NCI-H2081 treated with DMSO at 0.1 percent for 48 hours (cell line): ENCODE measurements at places on chromosomes 5 and 9.

DNA sequence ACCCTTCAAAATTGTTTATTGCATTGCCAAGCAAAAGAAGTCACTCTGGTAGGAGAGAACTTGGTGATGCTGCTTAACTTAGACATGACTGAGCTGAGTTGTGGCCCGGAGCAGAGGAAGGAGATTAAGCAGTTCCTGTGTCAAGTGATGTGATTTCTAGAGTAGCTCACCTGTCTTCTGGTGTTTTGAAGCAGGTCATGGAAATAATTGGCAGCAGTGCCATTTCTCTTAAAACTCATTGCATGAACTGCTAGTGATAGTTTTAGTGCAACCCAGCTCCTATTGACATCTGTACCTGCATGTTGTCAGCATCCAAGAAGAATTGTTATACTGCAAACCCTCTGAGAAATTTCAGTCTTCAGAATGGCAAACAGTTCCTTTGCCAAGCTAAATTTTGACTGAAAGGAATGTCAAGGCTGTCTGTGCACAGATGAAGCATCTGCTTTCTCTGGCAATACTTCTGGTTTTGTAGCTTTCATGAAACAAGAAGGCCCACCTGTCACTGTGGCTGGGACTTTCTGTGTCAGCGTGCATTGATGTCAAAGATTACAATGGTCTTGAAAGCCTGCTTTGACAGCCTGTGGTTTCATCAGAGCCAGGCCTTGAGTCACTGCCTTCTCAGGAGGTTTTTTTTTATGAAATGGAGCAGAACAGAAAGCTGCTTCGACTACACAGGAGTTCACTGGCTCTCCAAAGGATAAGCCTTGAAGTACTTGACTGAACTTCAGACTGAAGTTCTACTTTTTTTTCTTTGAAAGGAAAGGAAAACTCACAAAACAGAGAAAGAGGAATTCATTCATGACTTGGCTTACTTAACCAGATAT, 90.6 kb downstream of the RALGPS1 start:
- no peak for DNase-seq

- DNase-seq, result no peak
These were observed 345.6 kb downstream of the PLK2 start for GRCh38 chr5:58114324-58114723.

DNA sequence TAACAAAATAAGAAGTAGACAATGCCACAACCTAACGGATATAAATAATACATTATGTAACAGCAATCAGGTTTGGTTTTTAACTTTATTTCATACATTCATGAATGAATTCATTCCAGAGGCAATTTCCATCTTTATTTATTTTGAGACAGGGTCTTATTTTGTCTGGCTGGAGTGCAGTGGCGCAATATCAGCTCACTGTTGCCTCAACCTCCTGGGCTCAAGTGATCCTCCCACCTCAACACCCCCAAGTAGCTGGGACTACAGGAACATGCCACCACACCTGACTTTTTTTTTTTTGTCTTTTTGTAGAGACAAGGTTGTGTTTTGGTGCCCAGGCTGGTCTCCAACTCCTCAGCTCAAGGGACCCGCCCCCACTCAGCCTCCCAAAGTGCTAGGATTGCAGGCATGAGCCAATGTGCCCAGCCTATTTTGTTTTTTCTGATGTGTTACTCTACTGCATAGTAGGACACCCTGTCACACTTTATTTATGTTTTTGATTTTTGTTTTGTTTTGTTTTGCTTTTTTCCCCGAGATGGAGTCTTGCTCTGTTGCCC, 26.3 kb upstream of the C5orf24 start:
- DNase-seq, result no peak

GRCh38 chr5:58358501-58359178, 101.2 kb downstream of the PLK2 start:
- DNase-seq, result no peak

GRCh38 chr5:106121972-106122605, 1548.6 kb downstream of the EFNA5 start:
- no peak for DNase-seq

DNA sequence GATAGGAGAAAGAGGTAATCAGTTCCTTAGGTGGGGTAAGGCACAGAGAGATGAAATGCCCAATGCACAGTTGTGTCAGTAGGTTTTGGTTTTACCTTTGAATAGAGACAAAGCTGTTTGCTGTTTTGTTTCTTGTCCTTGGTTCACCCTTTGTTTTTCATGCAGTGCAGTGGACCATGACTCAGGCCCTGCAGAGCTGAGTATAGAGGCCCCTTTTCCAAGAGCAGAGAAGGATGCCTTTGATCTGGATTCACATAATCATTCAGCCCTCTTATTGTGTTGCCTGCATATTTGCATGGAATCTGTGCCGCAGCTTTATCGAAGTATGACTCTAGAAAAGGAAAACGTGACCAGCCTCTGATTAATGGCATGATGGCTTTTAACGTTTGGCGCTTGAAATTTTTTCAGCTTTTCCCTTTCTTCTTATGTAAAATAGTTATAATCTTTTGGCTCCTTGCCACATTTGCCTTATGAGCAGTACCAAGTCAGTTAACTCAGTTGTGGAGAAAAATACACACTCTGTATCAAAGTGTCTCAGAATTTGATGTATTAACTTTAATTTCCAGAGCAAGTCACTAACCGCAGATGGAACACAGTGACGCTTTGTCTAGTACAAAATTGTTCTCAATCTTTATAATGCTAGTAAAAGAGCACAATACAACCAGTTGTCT, 197.6 kb downstream of the KDM4C start:
- no peak for DNase-seq

DNA sequence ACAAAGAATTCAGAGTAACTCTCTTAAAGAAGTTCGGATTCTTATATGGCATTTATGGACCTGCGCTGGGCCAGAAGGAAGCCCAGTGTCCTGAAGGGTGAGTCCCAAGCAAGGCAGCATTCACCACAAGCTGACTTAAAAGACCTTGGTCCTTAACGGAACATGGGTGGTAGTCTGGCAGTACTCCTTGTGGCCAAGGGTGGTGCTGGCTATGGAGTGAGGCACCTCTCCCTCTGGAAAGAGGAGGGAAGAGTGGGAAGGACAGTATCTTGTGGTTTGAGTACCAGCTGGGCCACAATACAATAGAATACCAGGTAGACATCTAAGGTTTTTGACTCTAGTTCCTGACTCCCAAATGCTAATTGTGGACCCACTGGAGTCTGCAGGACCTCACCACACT, 425.7 kb upstream of the CYLC2 start:
- no peak for DNase-seq

GRCh38 chr9:109101810-109102209, 17.9 kb downstream of the TMEM245 start:
- no peak for DNase-seq

- no peak for DNase-seq
These were observed 27.6 kb upstream of the NREP start for GRCh38 chr5:111784491-111785181.

- DNase-seq, result no peak
These were observed 502.8 kb downstream of the NTRK2 start for GRCh38 chr9:85172001-85172978.

GRCh38 chr5:58273711-58274110, 186.2 kb downstream of the PLK2 start:
- no peak for DNase-seq

- no peak for DNase-seq
These were observed 145.0 kb downstream of the ADCY2 start for GRCh38 chr5:7540736-7541485.

GRCh38 chr5:78974011-78974410, 11.1 kb downstream of the ARSB start:
- no peak for DNase-seq

DNA sequence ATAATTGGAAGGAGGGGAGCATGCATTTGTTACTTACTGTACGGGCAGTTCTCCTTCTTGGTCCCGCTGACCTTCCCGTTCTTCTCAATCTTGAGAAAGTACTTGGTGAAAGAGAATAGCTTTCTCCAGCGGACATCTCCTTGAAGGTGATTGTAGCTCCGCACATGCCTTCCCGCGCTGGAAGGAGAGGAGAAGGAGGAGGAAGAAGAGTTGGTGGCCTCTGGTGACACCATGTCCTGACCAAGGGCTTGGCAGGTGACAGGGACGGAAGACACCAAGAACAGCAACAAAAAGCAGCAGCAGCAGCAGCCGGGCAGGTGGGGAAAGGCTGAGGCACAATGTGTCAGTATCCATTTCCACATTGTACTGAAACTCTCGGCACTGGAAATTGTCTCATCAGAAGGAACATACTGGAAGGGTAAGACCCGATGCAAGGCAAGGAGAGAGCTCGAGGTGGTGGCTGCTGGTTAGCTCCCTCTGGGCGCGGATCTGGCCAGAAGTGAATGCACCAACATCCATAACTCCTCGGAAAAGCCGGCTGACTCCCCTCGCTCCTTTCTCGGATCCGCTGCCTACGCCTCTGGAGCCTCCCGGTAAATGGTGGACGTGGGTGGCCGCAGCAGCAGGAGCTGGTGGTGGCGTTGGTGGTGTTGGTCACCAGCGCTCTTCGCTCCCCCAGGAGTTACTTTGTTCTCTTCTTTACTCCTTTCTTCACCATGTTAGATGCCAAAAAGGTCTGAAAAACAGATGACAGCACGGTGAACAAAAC, 715 bp downstream of the FGF10 start:
- DNase-seq, result no peak

DNA sequence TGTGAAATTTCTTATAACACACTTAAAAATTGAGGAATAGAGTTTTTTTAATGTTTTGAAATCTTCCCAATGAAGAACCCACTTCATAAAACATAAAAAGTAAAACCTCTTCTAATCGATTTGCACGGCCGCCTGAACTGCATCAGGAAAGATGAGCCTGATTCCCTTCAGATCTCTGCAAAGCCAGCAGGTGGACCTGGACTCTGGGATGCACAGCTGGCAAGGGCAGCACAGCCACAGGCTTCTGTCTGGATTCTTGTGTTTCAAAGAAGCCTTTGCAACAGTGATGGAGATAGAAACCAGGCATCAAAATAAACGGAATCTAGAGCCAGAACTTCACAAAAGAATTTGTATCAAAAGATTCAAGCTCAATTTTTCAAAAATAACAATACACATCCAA, 36.0 kb upstream of the SPATA31C2 start:
- DNase-seq, result no peak

DNA sequence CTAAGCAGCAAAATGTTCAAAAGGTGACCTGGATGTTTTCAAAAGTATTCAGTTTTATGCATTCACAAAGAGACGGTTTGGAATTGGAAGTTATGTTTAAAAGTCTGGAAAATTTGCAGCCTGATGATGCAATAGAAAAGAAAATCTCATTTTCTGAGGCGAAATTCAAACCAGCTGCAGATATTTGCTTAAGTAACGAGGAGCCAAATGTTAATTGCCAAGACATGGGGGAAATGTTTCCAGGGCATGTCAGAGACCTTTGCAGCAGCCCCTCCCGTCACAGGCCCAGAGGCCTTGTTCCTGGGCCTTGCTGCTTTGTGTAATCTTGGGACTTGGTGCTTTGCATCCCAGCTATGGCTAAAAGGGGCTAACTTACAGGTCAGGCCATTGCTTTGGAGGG, 228.2 kb downstream of the MAN2A1 start:
- DNase-seq, result no peak

DNA sequence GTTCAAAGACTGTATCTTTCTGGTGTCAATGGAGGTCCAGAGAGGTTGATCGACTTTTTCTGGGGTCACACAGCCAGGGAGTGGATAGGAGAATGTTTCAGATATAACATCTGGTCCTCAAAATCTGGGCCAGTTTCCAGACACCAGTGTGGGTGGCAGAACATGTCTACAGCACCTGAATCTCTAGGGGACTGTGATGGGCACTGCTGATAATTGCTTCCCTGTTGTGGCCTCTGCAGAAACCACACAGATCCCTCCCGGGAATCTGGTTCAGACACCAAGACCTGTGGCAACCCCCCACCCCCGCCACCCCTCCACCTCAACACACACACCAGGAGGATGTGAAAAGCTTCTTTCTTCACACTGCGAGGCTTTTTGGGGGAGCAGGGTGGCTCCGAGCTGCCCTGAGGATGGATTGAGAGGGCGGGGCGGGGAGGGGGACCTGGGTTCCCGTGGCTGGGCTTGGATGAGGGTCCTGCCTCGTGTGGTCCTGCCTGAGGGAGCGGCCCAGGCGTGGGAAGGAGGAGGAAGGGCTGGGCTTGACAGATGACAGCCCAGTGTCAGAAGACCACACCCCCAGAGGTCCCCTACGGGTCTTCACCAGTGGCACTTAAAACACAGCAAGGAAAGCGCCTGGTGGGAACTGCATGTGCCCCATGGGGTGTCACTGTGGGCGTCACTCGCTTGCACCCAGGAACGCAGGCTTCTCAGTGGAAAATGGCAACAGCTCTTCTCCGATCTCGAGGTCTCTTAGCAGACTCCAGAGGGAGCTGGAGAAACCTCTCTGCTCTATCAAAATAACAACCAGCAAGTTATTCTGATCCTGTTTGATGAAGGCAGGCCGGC, 55.2 kb downstream of the TRIP13 start:
- DNase-seq, result no peak

GRCh38 chr5:149610589-149611255, 29.4 kb downstream of the ARHGEF37 start:
- no peak for DNase-seq

DNA sequence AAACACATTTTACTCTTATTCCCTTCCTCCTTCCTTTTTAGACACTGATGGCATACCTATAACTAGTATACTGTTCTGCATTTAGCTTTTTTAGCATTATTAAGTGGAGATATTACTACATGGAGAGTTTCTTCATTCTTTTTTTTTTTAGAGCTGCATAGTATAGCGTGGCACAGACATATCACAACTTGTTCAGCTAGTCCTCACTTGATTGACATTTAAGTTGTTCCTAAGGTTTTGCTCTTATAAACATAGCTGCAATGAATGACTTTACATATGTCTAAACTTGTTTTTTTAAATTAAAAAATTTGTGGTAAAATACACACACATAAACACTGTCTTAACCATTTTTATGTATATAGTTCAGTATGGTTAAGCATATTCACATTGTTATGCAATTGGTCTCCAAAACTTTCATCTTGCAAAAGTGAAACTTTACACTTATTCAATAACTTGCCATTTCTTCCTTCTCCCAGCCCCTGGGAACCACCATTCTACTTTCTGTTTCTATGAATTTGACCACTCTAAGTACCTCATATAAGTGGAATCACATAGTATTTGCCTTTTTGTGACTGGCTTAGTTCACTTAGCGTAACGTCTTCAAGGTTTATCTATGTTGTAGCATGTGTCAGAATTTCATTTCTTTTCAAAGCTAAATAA, 48.7 kb downstream of the ANKDD1B start:
- DNase-seq, result no peak

GRCh38 chr5:141672841-141673813, 8.9 kb downstream of the ARAP3 start:
- DNase-seq, result no peak

DNA sequence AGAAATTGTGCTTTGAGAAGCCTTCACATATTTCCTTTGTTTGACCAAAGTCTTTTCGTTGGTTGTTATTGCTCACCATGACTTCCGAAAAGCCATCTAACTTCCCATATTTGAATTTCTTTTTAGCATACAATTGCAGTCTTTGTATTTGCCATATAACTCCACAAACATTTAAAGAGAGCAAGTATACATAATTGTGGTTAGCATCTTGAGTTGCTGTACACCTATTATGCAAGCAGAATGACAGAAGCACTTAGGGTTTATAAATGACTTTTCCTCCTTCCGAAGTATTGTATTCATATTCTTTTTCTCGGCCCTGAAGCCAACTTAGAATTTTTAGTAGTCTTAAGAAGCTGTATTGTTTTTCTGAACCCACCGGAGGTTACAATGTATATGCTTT, 250.4 kb downstream of the RFK start:
- DNase-seq, result no peak

- no peak for DNase-seq
These were observed 118.9 kb downstream of the PDZD2 start for GRCh38 chr5:31757806-31758205.
